T-helper 2 cell treated with Interferon-gamma antibody and Interleukin-4, amounts not matched to agents 100 ng/mL and 5 ng/mL, for 36 hours (primary cell): ENCODE measurements at places on chromosomes 12 and 14. TPM values are rescaled to one million over a fixed set of nuclear protein-coding genes. Genes with fewer than 3 reads are reported as not detected.

Gene SPX
- 0.52 and 1.1 TPM in 2 replicates for total RNA-seq

Gene GPR137C
- 0.34 and 0.50 TPM in 2 replicates for total RNA-seq

Gene FNTB
- 14.7 and 15.9 TPM in 2 replicates for total RNA-seq

Gene SCNN1A
- 0.09 and 0.32 TPM in 2 replicates for total RNA-seq

Gene TAS2R9
- total RNA-seq, result not detected in 2 replicates

Gene C14orf39
- not detected in 2 replicates for total RNA-seq

Gene GLTP
- total RNA-seq, result 23.9 and 24.8 TPM in 2 replicates

Gene NR4A1
- total RNA-seq, result 4.4 and 6.4 TPM in 2 replicates

Gene WDHD1
- total RNA-seq, result 42.6 and 43.2 TPM in 2 replicates

Gene PDE3A
- total RNA-seq, result not detected in 2 replicates

Gene PPFIA2
- not detected in 2 replicates for total RNA-seq

Gene KRT83
- not detected in 2 replicates for total RNA-seq
